ENCODE measurements at places on chromosomes 3 and 15.

- DNase-seq: no peak
- no peak overlapping the region for H3K4me3 ChIP-seq
- peaks cover 7% of the 10 kb centered on the region for H3K4me1 ChIP-seq
- peaks cover 20% of the 10 kb centered on the region for H3K27me3 ChIP-seq
- H3K36me3 ChIP-seq: no peaks in the 10 kb centered on the region
These were observed 36.4 kb downstream of the EPHB3 start for GRCh38 chr3:184597829-184598573.

DNA sequence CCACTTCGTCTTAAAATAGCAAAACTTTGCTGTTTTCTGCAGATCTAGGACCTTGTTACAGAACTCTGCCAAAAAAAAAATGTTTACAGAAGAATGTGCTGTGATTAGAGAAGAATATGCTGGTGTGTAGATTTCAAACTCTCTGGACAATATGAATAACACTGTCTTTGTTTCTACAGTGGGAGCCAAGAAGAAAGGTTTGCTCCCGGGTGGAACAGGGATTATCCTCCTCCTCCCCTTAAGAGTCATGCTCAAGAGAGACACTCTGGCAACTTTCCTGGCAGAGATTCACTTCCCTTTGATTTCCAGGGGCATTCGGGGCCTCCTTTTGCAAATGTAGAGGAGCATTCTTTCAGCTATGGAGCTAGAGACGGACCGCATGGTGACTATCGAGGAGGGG, 27.3 kb downstream of the RBM6 start:
- H3K36me3 ChIP-seq: peaks cover 31% of the 10 kb centered on the region
- H3K27me3 ChIP-seq: no peaks in the 10 kb centered on the region
- no peaks in the 10 kb centered on the region for H3K4me1 ChIP-seq

GRCh38 chr3:115099986-115100571, 47.0 kb downstream of the ZBTB20 start:
- no peaks in the 10 kb centered on the region for H3K27me3 ChIP-seq
- peaks cover 13% of the 10 kb centered on the region for H3K36me3 ChIP-seq
- DNase-seq: no peak
- H3K4me3 ChIP-seq: peak overlapping the region; percentile 80
- H3K27ac ChIP-seq: peak overlapping the region; percentile 71
- H3K4me1 ChIP-seq: peaks cover 46% of the 10 kb centered on the region

- peaks cover 56% of the 10 kb centered on the region for H3K4me1 ChIP-seq
- peaks cover 11% of the 10 kb centered on the region for H3K36me3 ChIP-seq
- peak overlapping the region; percentile 52 for H3K27ac ChIP-seq
- no peaks in the 10 kb centered on the region for H3K27me3 ChIP-seq
- H3K4me3 ChIP-seq: no peak overlapping the region
- no peak for DNase-seq
These were observed 79.1 kb downstream of the FOXP1 start for GRCh38 chr3:71504250-71505036.

DNA sequence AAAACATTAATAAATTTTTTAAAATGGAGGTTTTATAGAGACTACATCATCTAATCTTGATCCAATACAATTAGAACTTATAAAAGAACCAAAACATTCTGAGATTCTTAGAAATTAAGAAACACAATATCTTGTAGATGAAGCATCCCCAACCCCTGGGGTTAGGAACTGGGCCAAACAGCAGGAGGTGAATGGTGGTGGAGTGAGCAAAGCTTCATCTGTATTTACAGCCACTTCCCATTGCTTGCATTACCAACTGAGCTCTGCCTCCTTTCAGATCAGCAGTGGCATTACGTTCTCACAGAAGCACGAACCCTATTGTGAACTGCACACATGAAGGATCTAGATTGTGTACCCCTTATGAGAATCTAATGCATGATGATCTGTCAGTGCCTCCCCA, 36.3 kb downstream of the KNL1 start:
- no peak overlapping the region for H3K27ac ChIP-seq
- DNase-seq: no peak
- no peaks in the 10 kb centered on the region for H3K27me3 ChIP-seq
- peaks cover 14% of the 10 kb centered on the region for H3K36me3 ChIP-seq
- H3K4me3 ChIP-seq: no peak overlapping the region

- no peaks in the 10 kb centered on the region for H3K27me3 ChIP-seq
- H3K4me1 ChIP-seq: no peaks in the 10 kb centered on the region
- H3K4me3 ChIP-seq: no peak overlapping the region
- no peak for DNase-seq
- H3K27ac ChIP-seq: no peak overlapping the region
- H3K36me3 ChIP-seq: peaks cover 3% of the 10 kb centered on the region
These were observed 31.7 kb downstream of the ALCAM start for GRCh38 chr3:105398437-105398836.

GRCh38 chr3:180048840-180049239, 12.1 kb upstream of the PEX5L start:
- H3K4me3 ChIP-seq: no peak overlapping the region
- no peak overlapping the region for H3K27ac ChIP-seq
- H3K4me1 ChIP-seq: no peaks in the 10 kb centered on the region
- no peaks in the 10 kb centered on the region for H3K27me3 ChIP-seq
- no peak for DNase-seq

DNA sequence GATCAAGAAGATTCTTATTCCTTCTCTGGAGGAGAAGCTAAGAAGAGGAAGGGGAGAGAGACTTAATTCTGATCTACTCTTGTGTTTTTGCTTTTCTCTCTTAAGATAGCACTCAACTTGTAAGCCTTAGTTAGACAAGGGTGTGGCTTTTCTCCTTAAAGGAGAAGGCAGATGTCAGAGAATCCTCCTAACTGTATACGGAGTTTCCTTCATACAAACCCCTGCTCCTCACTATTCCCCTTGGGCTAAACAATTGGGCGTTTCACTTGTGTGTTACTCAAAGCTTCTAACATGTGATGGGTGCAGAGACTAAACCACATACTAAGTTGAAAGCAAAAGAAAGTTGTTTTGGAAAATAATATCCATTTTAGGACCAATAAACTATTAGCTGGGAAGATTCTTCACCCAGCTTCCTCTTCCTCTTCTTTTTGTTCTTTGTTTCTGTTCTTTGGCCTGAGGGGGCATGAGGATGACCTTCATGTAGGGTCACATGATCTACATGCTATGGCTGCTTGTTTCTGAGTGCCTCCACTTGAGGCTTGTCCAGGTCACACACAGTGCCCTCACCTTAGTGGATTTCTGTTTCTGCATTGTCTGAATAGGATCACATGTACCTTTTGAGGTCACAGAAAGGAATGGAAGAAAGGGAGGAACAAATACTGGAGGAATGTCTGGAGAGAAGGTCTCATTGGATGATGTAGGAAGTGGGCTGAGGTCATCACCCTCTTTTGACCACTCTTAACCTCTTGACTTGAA, 14.6 kb downstream of the SPINK8 start:
- peaks cover 9% of the 10 kb centered on the region for H3K4me1 ChIP-seq
- H3K36me3 ChIP-seq: no peaks in the 10 kb centered on the region
- no peak overlapping the region for H3K4me3 ChIP-seq
- no peak for DNase-seq
- no peak overlapping the region for H3K27ac ChIP-seq

- H3K36me3 ChIP-seq: no peaks in the 10 kb centered on the region
- no peaks in the 10 kb centered on the region for H3K27me3 ChIP-seq
- no peak for DNase-seq
These were observed 187.1 kb upstream of the STT3B start for GRCh38 chr3:31345581-31345980.

GRCh38 chr15:61831505-61831921, 228.7 kb downstream of the VPS13C start:
- H3K4me1 ChIP-seq: peaks cover 2% of the 10 kb centered on the region
- H3K27me3 ChIP-seq: peaks cover 18% of the 10 kb centered on the region
- H3K4me3 ChIP-seq: no peak overlapping the region
- no peaks in the 10 kb centered on the region for H3K36me3 ChIP-seq
- no peak overlapping the region for H3K27ac ChIP-seq
- DNase-seq: no peak

DNA sequence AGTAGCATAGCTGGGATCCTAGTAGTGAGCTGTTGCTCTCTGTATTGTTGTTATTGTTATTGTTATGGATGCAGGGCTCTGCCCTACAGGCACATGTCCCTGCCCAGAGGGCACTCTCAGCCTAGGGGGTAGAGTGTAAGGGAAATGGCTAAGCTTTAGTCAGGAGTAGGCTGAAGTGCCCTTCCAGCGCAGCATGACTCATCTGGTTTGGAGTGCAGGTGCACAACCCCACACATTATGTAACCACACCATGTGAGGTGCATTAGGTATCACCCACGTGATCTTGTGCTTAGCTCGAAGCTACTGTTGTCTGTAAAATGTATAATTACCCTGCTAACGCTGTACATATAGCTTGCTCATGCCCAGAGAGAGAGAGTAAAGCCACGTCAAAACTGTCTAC, 48.3 kb upstream of the TIPARP start:
- H3K36me3 ChIP-seq: no peaks in the 10 kb centered on the region
- no peaks in the 10 kb centered on the region for H3K4me1 ChIP-seq
- no peaks in the 10 kb centered on the region for H3K27me3 ChIP-seq
- no peak for DNase-seq
- H3K4me3 ChIP-seq: no peak overlapping the region

DNA sequence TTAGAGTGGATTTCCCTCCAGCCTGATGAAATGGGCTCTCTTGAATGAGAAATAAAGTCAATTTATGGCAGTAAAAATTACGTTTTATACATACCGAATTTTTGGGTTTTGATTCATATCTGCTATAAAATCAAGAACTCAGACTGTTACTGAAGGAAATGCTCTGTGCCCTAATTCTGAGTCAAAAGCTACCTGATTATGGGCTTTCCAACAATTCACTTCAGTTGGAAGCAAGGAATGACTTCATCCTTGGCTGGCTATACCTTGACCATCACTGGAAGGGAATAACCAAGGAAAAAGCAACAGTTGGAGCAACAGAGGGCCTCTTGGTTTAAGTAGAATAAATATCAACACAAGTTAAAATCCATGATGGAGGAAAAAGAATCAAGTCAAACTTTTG, 88.6 kb downstream of the ZNF385D start:
- H3K27me3 ChIP-seq: no peaks in the 10 kb centered on the region
- H3K4me1 ChIP-seq: no peaks in the 10 kb centered on the region
- no peak overlapping the region for H3K4me3 ChIP-seq

DNA sequence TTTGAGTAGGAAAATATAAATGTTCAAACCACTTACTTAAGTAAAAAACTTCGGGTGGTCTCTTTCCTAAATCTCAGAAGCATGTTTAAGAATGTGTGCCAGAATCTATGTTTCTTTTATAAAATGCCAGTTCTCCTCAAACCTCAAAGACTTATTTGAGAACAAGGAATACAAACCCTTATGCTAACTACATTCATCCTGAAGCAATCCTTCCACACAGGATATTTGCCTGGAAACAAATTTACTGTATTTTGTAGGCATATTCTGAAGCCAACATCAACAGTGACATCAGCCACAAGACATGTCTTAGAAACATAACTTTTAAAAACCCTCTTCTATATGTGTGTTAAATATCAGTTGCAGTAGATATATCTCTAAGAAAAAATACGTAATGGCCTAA, 1077.0 kb downstream of the ROBO1 start:
- no peaks in the 10 kb centered on the region for H3K36me3 ChIP-seq
- no peak for DNase-seq
- H3K27ac ChIP-seq: no peak overlapping the region
- H3K4me1 ChIP-seq: no peaks in the 10 kb centered on the region
- H3K4me3 ChIP-seq: no peak overlapping the region

GRCh38 chr3:30522476-30522875, 83.9 kb upstream of the TGFBR2 start:
- H3K27me3 ChIP-seq: peaks cover 2% of the 10 kb centered on the region
- H3K4me3 ChIP-seq: no peak overlapping the region
- no peak for DNase-seq
- H3K36me3 ChIP-seq: no peaks in the 10 kb centered on the region
- H3K4me1 ChIP-seq: peaks cover 14% of the 10 kb centered on the region
- no peak overlapping the region for H3K27ac ChIP-seq

- H3K4me3 ChIP-seq: no peak overlapping the region
- no peak for DNase-seq
- H3K4me1 ChIP-seq: peaks cover 2% of the 10 kb centered on the region
- H3K27me3 ChIP-seq: no peaks in the 10 kb centered on the region
- H3K27ac ChIP-seq: no peak overlapping the region
These were observed 47.8 kb downstream of the GPD1L start for GRCh38 chr3:32154205-32154579.
